Activated CD4-positive, alpha-beta T cell treated with anti-CD3 and anti-CD28 coated beads for 24 hours (primary cell): ENCODE measurements at places on chromosomes 3 and 15.
A peak's percentile ranks its signal among the peaks of the same experiment; 100 is the strongest.

- DNase-seq: no peak
These were observed 32.2 kb downstream of the SSR3 start for GRCh38 chr3:156522673-156523072.

GRCh38 chr3:171831936-171832335 lies 11.2 kb upstream of the TMEM212 start:
- no peak for DNase-seq

DNA sequence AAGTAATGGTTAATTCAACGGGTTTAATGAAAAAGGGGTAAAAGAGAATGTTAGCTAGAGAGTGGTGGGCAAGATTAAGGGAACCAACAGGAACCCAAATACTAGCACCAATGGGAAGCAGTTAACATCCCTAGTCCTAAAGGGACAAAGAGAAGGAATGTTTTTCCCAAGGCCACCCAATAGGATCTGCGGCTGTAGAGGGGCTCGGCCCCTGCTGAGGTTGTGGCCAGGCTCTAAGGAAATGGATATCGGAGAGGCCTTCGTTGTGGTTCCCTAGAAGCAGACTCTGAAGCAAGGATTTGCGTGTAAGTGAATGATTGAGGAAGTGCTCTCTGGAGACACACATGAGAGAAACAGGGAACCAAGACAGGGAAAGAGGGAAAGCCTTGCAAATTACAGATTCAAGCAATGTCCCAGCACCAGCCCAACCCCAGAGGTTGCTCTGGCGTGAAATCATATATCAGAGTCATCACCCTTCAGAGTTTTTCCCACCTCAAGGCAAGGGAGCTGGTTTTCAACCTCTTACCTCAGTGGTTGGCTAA lies 83.6 kb upstream of the TNIK start:
- DNase-seq: no peak

DNA sequence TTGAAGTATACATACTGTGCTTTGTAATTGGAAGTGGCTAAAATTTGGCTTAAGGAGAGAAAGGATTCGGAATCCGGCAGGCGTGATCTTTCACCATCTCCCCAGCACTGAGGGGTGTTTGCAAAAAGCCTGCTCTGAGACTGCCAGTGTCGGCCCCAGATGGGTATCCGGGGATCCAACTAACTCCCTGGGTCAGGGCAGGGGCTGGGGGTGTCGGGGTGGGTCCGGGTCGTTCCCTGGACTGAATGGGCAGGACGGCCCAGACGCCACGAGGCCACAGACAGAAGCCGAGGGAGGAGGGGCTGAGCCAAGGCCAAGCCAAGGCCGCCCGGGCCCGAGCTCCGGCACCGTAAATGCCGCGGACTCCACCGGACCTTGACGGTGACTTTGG lies 349 bp downstream of the PPIB start:
- no peak for DNase-seq

- DNase-seq: no peak
These were observed 27.1 kb upstream of the C3orf49 start for GRCh38 chr3:63791974-63792373.

DNA sequence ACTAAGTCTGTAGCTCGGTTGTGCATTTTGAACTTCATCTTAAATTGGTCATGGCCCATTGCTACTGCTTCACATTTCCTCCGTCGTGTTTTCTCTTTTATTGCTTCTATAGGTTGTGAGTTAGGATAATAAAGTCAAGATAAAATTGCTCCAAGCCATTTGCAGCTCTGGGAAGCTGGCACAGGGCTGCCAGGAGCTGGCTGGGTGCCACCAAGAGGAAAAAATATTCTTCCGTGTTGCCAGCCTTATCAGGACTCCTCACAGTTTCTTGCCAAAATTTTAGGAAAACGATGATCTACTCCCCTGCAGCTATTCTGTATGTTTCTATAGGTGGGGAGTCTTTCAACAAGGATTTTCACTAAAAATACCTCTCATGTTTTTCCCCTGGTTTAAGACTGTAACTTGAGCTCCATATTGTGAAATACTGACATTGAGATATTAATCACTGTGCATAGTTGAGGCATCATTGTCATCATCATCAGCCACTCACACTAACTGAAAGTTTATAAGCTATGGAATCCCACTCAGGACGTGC lies 55.4 kb upstream of the PIAS1 start:
- no peak for DNase-seq

- peak; percentile 62 for DNase-seq
These were observed 89.0 kb downstream of the IQSEC1 start for GRCh38 chr3:12984023-12984823.

DNA sequence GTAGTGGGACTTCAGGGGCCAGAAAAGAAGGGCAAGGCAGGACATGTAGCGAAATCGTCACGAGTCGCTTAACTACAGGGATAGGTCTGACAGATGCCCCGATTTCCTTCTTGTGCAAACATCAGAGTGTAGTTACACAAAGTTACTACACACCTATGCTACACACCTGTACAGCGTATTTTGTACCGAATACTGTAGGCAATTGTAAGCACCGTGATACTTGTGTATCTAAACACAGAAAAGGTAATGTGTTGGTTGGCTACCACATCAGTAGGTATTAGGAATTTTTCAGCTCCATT lies 515 bp upstream of the MTHFS start:
- DNase-seq: no peak

DNA sequence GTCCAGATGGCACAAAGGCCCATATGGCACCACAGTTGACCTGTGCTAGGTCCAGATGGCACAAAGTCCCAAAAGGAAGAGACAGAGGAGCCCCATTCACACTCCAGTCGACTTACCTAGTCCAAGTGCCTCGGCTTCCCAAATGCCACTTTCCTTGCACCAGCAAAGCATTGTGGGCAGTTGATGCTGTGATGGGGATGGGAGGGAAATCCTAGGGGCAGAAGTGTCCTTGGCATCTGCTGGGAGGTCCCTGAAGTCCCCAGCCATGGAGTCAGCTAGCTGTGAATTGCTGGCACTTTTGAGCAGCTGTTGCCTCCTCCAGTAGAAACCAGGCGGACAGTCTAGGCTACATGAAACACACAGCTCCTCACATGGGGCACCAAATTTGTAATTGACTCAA lies 60.3 kb upstream of the SIAH2 start:
- no peak for DNase-seq

DNA sequence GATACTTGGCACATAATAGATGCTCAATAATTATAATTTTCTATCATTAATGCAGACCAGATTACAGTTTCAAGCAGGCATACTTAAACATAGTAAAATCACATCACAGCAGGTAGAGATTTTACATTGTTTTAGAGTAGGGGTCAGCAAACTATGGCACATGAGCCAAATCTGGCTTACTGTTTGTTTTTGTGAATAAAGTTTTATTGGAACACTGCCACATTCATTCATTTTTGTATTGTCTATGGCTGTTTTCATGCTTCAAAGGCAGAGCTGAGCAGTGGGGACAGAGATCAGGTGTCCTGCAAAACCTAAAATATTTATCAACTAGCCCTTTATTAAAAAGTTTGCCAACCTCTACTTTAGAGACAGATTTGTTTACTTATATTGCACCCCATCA lies 189.6 kb upstream of the MRPL3 start:
- DNase-seq: no peak

- DNase-seq: no peak
These were observed 14.9 kb downstream of the KBTBD12 start for GRCh38 chr3:127929818-127930413.

DNA sequence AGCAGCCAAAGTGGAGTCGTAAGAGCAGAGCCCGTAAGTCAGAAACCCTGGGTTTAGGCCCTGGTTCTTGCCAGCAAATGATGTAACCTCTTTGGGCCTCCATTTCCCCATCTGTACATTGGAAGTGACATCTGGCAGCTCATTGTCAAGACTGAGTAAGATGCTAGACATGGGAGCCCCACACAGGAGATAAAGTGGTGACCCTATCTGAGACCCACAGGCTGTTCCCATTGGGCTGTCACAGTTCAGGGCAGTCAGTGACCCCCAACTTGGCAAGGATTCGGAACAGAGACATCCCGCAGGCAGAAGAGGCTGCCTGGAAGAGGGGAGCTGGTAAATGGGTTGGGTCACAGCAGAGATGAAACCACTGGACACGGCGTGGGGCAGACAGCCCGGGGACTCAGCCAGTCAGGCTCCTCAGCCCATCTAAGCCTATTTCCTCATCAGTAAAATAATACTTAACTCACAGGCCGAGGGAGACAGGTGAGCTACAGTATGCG lies 1.8 kb downstream of the CLN6 start:
- no peak for DNase-seq
